ENCODE measurements at places on chromosomes 7 and 10. TPM values are rescaled to one million over a fixed set of nuclear protein-coding genes. Genes with fewer than 3 reads are reported as not detected.

DNA sequence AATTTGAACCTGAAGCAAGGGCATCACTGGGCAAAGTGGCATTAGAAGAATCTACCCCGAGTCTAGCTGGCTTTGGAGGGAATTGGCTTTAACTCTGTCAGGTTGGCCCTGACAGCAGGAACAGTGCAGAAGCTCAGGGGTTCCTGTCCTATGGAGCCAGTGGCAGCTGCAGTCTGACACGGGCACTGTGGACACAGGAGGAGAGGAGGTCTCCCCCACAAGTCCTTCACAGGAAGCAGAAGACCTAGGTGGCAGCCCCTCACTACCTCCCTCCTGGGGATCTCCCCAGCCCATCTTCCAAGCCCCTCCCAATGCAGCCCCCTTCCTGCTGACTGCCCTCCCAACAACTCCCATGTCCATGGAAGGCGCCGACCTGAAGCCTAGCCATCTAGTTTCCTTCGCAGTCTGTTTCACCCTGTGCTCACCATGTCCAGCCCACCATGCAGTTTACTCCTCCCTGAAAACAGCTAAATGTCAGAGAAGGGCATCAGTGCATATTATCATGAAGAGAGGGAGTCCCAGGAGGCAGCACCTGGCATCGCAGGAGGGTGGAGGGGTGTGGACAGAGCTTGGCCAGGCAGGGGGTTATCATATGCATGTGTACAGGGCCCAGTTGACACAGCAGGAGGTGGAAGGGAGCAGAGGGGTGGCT lies 17.9 kb upstream of the GDF10 start:
- no peak for DNase-seq

GIMAP1 gene
- total RNA-seq: 3.2 TPM

- no peak for DNase-seq
Observed at GRCh38 chr7:25408012-25408687, 179.9 kb upstream of the NPVF start.

GRCh38 chr7:47516386-47516785 lies 65.5 kb downstream of the TNS3 start:
- DNase-seq: no peak

JCAD gene
- 26.1 TPM for total RNA-seq

DNA sequence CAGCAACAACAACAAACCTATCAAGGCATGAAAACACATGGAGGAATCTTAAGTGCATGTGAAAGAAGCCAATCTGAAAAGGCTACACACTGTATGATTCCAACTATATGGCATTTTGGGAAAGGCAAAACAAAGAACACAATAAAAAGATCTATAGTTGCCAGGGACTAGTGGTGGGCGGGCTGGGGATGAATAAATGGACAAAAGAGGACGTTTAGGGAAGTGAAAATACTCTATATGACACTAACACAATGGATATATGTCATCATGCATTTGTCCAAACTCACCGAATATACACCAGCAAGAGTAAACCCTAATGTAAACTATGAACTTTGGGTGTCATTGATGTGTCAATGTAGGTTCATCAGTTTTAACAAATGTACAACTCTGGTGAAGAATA lies 89.1 kb downstream of the SEMA3E start:
- DNase-seq: no peak

DNA sequence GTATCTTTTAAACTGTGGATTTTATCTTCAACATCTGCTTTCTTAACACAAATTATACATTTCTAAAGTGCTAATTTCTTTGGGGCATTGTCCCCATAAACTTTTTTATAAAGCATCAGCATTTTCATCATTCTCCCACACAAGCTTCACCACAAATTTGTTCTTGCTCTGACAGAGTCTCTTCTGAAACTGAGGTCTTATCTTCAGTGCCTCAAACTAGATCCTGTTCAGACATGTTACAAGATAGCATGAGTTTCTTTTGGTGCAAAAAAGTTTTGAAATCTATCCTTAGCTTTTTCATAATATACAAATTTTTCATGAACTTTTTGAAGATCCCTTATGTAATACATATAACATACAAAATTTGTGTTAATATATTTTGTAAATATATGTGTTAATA lies 346.6 kb downstream of the IPMK start:
- DNase-seq: no peak

GRCh38 chr7:116232350-116232749 lies 22.0 kb downstream of the TES start:
- DNase-seq: peak; percentile 41

DNA sequence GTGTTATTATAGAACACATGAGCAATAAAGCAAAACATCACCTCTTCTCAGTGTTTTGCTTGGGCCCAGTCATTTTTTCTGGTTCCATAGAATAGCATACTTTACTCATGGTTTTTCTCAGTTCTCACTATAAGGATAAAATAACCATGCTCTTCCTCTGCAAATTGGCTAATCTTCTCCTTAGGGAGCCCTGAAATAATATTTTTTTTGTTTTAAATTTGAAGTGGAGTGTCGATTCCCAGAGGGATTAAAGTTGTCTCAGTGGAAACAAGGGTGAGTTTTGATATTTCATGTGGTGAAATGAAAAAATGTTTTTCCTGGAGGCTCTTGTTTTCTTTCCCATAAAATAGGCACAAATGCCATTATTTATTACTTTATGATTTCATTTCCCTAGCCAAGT lies 127.3 kb downstream of the NOC3L start:
- no peak for DNase-seq

DNA sequence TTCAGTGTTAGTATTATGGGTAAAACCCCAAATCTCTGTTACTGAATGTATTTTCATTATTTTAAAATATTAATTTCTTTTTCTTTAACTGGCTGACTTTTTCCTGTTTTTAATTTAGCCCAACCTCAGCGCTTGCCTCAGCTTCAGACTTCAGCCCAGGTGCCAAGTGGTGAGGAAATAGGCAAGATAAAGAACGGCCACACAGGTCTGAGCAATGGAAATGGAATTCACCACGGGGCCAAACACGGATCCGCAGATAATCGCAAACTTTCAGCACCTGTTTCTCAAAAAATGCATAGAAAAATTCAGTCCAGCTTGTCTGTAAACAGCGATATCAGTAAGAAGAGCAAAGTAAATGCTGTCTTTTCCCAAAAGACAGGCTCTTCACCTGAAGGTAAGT lies 57.5 kb downstream of the MDFIC start:
- DNase-seq: peak; percentile 47

DNA sequence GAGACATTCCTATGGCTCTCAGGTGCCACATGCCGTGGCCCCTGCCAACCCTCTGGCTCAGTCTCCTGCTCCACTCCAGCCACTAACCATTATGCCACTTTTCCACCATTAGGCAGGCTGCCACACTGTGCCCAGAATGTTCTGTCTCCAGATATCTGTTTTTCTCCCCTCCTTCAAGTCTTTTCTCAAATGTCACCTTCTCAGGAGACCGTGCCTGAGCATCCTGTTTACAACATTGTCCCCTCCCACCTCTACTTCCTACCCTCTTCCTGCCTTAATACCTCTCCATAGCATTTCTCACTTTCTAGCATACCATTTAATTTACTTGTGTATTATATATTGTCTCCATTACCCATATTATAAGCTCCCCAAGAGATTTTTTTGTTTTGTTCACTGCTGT lies 162.5 kb upstream of the LYZL2 start:
- DNase-seq: no peak

LRRD1 gene
- total RNA-seq: 0.21 TPM

AOC1 gene
- total RNA-seq: not detected

FGFBP3 gene
- 0.72 TPM for total RNA-seq

AKAP9 gene
- 170 TPM for total RNA-seq

DNA sequence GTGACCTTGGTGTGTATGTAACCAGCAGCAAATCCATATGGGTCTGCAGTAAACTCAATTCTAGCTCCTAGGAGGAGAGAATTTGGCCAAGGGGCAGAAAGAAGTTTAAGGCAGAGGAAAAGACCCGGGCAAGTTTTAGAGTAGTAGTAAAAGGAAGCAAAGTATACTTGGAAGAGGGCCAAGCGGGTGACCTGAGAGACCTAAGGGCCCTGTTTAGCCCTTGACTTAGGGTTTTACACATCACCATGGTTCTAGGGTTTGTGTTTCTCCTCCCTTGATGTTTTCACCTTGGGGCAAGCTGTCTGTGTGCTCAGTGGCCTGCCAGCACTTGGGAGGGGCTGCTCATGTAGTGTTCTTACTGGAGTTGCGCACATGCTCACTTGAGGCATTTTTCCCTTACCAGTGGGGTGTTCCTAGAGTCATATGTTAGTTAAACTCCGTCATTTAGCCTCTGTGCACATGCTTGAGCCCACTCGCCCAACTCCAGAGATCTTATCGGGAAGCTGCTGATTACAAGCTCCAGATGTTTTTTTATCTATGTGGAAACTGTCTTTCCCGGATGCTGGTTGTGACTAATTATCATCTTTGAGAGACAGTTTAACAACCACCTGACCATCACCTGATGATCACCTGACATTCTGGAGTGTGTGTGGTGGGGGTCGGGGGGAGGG lies 137.6 kb upstream of the PRSS1 start:
- no peak for DNase-seq

GRCh38 chr10:80108576-80109239 lies 23.8 kb upstream of the PLAC9 start:
- DNase-seq: no peak

ATP6V0E2 gene
- total RNA-seq: 18.6 TPM

GRCh38 chr10:124554085-124554858 lies 92.6 kb downstream of the LHPP start:
- DNase-seq: no peak

- DNase-seq: peak; percentile 71
Observed at GRCh38 chr10:78405736-78406135, 372.1 kb downstream of the RPS24 start.

FAM13C gene
- total RNA-seq: 74.0 TPM

CCDC186 gene
- 41.2 TPM for total RNA-seq

C10orf105 gene
- total RNA-seq: 0.10 TPM

GRCh38 chr7:50182759-50183158 lies 89.7 kb upstream of the ZPBP start:
- DNase-seq: peak; percentile 2

DNA sequence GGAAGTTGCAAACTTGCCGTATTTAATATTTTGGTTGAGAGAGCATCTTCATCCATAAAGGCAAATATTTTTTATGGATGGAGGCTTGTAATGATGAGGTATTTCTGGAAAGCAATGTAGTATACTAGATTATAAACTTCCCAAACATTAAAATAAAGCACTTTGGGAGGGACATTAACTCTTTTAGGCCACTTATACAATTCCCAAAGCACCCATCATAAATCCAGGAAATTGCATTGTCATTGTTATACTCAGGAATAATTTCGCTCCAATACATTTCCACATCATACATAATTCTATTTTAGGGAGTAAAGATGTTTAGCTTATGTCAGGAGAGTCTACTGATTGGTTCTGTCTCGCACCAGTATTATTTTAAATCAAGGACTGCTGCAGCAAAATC lies 212.7 kb upstream of the MKI67 start:
- DNase-seq: no peak

DNA sequence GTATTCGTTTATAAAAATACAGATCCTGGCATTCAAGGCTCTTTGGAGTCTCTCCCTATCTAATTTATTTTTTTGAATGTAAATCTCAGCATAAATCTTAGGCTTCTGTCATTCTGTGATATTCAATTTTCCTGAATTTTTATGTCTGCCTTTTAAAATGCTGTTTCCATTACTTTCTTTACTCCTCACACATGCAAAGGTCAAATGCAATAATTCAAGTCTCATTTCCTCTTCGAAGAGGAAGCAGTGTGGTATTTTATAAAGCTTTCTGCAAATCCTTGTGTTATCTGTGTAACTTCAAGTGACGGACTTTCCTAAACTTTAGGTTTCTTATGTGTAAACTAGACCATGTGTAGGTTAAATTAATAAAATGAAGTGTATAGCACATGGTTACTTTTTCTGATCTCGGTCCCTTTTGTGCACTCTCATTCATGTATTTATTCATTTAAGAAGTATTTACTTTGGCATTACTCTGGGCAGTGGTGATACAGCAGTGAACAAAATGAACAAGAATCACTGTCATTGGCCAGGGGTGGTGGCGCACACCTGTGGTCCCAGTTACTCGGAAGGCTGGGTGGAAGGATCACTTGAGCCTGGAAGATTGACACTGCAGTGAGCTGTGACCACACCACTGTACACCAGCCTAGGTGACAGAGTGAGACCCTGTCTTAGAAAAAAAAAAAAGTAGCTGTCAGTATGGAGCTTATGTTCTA lies 332.2 kb downstream of the EXOC4 start:
- DNase-seq: no peak

HABP2 gene
- total RNA-seq: not detected

SLC13A4 gene
- not detected for total RNA-seq

NXPH1 gene
- total RNA-seq: not detected

GRCh38 chr7:137196648-137197047 lies 146.9 kb downstream of the PTN start:
- DNase-seq: peak; percentile 62

GPER1 gene
- 6.7 TPM for total RNA-seq

DNA sequence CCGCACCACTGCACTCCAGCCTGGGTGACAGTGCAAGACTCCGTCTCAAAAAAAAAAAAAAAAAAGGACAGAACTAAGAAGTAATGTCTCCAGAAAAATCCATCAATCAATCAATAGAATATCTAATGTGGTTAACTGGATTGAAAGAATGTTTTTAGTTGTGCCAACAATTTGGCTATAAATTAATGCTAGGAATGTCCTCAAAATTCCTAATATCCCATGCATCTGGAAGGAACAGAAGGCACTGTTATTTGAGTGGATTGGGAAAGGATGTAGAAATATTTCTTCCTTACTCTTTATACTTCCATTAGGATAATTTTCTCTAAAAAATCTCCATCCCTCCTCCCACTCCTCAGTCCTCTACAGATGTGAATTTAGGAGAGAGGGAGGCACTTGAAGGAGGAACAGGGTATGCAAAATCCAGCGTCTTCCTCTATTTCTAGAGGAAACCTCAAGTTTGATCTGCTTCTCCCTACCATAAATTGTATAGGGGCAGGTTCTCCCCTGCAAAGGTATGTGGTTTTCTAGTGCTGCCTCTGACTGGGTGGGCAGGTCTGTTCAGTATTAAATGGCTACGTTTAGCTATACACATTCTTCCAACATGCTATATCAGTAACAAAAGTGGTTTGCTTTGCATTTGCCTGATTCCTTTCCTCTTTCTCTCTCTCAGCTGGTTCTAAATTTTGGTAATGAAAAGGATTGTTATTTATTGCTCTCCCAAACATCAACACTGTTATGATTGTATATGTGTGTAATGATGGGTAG lies 54.1 kb downstream of the RNLS start:
- no peak for DNase-seq

GRCh38 chr7:123260428-123260960 lies 60.7 kb upstream of the SLC13A1 start:
- no peak for DNase-seq

DNA sequence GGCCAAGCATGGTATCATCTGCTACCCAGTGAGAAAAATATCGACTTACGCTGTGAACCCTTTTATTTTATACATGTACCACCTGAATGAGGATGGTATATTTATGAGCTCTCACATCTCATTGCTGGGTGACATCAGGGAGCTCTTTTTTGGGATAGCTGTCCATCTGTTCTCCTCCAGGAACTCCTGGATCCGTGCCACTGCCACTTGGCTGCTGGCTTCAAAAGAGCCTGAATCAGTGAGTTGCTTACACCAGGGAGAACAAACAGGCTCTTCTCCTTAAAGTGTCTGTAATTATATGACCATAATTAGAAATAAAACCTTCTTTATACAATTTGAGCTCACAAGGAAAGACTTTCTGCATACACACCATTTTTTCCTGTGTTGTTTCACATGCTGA lies 106.2 kb downstream of the KAT6B start:
- peak; percentile 78 for DNase-seq

GRCh38 chr7:126460664-126461063 lies 792.1 kb downstream of the GRM8 start:
- no peak for DNase-seq
